ENCODE measurements at places on chromosomes 11 and 22.

DNA sequence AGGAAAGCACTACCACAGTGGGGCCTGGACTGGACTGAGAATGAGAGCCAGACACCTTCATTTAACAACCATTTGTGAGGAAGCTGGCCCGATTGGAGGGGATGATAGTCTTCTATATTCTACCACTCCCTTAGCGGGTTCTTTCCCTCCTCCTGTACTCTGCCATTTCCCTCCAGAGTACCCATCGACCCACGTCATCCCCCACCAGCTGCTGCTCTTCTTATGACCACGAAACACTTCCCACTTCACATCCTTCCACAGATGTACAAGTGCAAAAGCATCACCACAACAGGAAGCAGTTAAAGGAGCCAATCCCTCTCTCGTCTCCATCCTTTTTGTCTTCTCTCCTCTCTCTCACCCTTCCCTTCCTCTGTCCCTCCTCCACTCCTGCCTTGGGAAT lies 18.0 kb upstream of the UBASH3B start:
- DNase-seq = no peak

DNA sequence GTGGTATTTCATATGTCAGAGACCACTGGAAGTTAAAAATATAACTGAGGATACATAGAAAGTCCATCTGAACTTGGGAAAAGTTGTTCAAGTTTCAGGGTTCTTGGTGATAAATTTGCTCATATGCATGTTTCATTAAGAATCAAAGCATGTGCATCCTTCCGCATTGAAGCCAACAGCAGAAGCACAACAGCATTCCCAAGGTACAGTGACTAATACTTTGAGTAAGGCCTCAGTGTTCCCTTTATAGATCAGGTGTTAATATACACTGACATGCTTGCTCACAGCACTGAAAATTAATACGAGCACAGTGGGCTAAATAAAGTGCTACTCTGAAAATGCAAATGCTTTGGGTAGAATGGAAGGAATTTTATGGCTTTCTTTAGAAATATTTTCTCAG lies 691.1 kb downstream of the METTL15 start:
- DNase-seq = peak; percentile 15

- no peak for DNase-seq
Measured at GRCh38 chr11:44923806-44924205, 26.9 kb downstream of the TP53I11 start.

- peak; percentile 87 for DNase-seq
Measured at GRCh38 chr11:8813658-8814057, 97.3 kb upstream of the AKIP1 start.

- peak; percentile 52 for DNase-seq
Measured at GRCh38 chr22:37462983-37463382, 23.2 kb downstream of the MFNG start.

DNA sequence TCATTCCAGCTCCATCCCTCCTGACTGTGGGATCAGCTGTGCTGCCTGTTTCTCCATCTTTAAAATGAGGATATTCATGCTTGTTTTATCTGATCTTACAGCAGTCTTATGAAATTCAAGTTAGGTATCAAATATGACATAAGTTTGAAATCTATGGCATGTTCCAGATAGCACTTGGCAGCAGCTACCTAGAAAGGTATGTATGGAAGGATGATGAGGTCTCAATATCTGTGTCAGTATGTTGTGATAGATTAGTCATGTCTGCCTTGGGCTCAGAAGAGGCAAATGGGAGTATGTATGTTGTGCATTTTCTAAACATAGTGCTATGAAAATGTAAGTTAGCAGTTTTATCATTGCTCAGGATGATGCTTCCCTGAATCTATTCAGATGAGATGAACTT lies 122.1 kb downstream of the NAV2 start:
- no peak for DNase-seq
